ENCODE measurements at places on chromosomes 12 and 14.
A peak's percentile ranks its signal among the peaks of the same experiment; 100 is the strongest.

GRCh38 chr14:103288076-103288766 is 45.8 kb upstream of the EIF5 start:
- no peak for DNase-seq

- no peak for DNase-seq
These were observed 34.0 kb downstream of the KCNMB4 start for GRCh38 chr12:70400124-70400523.

DNA sequence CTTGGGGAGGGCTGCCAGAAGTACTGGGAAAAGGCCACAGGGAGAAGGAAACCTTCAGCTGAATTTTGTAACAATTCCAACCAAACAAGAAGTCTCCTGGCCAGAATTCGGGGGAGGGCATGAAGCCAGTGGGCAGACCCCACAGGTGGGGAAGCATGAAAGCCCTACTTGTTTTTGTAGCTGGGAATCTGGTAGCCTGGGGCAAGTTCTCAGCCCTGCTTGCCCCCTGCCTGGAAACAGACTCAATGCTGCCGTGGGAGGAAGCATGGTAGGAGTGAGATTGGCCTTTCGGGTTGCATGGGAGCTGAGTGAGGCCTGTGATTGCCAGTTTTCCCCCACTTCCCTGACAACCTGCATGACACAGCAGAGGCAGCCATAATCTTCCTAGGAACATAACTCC is 259.2 kb upstream of the RMST start:
- no peak for DNase-seq

DNA sequence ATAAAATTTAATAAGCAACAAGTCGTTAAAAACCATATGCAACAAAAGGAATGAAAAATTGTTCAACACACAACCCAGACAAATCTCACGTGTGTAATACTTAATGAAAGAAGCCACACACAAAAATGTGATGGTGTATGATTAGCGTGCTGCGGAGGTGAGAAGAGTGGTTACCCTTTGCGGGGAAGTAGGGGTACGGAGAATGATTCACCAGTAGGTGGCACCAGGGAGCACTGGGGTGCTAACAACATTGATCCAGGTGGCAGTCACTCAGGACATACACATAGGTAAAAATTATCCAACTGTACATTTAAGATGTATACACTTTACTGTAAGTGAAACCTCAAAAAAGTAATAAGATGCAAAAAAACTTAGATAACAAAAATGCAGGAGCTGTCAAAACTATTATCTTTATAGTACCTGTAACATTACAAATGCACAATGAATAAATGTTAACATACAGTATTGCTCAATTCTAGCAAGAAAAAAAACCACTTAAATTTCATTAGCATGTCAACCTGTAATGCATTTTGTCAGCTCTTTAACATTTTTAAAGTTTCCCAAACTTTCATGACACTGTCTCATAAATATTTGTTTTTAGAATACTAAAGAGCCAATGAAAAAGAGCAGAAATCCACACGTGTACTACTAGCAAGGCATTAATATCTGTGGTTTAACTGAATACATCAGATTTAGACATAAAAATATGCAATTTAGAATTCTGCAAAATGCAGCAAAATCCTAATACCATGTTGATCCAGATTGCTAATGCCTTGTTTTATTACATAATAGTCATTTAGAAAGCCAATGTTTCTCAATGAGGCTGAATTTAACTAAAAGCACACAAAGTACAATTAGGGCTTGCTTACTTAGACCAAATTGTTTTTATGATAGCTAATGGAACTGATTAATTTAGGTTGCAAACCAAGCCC is 46.7 kb downstream of the TMCC3 start:
- no peak for DNase-seq

GRCh38 chr12:72273851-72274351 is 1.7 kb downstream of the TRHDE start:
- no peak for DNase-seq

DNA sequence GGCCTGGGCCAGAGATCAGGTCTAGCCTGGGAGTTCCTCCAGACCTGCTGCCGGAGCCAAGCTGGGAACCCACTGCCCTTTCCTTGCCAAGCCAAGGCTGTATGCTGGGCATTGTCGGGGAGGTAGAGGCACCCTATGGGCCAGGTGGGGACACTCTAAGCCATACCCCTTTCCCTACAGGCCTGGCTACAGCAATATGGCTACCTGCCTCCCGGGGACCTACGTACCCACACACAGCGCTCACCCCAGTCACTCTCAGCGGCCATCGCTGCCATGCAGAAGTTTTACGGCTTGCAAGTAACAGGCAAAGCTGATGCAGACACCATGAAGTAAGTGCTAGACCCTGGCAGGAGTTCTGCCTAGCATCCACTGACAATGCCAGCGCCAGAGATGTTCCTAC is 4.9 kb downstream of the MMP14 start:
- no peak for DNase-seq

GRCh38 chr12:57127726-57128518 is at the start of gene LRP1:
TSS of gene LRP1 (plus strand) at chr12:57128483. CDS start at chr12:57128965, 482 bp downstream.
- DNase-seq, result peak; percentile 87

DNA sequence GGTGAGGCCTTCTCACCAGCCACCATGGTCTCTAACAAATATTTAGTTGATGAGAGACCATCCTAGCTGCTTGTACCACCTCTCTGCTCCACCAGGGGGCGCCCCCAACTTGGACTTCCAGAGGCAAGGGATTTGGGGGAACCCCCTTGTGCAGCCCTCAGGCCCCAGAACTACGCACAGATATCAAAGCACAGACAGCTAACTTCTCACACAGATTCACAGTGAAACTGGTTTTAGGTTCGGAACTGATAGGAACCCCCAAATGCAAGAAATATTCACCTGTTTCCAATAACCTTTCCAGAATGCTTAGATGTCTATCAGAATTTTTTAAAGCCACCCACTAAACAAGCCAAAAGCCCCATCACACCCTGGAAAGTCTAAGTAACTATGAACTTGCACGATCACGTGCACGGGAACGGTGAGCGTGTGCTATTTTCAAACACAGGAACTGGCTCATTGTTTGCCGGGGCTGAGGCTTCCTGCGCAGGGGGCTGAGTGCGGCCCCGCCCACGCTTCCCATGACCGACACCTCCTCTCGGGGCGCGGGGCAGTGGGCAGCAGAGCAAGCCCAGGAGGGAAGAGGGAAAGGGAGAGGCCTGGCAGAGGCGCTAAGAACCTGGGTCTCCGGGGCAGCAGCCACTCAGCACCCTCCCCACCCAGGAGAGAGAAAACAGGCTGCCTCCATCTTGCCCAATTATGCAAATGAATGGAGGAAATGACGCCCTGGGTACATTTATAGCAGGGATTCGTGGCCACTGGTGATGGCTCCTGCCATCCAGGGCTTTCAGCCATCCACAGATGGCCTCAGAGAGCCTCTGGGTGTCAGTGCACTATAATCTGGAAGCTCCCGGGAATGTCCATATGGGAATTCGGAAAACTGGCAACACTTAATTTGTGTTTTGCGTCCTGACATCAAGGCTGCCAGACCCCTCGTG is 79.4 kb upstream of the GPR68 start:
- peak; percentile 46 for DNase-seq

GRCh38 chr12:79414252-79414651 is 276.5 kb downstream of the PAWR start:
- DNase-seq, result no peak

DNA sequence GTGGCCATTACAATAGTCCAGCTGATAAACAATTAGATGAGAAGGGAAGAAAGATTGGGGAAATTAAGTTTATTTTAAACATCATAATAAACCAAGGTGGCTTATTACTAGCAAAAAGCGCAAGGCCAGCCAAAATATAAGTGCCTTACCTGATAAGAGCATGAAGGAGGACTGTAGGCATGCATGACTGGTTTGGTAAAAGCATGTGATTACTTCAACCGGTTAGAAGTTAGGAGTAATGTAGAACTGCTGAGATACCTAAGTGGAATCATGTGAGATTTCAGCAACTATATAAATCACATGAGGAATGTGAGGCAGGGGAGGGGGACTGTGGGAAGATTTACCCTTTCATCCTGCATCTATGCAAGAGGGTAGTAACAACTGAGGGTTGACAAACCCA is 59.7 kb upstream of the CCDC196 start:
- no peak for DNase-seq

DNA sequence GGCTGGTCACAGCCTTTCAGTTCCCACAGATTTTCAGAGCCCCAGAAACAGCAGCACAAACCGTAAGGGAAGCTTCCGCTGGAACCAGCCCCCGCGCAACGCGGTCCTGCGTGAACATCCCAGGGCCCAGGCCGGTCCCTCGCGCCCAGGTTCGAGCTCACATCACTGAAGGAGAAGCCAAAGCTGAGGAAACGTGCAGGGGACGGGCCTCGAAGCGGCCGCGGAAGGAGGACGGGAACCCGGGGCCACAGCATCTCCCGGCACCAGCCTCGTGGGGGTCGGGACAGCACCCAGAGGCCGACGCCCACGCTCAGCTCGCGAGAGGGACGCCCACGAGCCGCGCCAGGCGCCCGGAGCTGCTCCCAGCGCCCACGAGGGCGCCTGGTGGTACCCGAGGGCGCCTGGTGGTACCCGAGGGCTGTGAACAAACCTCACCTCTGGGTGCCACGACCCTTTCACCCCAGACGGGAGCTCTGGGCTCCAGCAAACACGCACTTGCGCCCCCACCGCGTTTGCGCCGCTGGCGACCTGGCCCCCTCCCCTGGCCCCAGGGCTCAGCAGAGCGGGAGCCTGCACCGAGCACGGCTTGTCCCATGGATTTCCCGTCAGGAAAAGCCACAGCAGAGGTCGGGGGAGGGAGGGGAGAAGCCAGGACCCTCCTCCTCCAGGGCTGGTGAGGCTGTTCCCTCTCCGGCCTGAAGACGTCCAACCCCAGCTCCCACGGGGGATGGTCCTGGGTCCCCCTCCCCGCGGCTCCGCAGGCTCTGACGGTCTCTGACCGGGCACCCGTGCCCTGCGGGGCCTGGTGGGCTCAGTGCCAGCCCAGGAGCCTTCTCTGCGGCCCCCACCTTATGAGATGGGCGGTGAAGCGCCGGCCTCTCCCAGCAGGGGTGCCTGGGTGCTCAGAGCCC is 6.9 kb downstream of the LRCOL1 start:
- no peak for DNase-seq

- DNase-seq, result no peak
These were observed 45.3 kb upstream of the MTERF2 start for GRCh38 chr12:107032266-107032665.

GRCh38 chr12:5882511-5883190 is 62.4 kb downstream of the ANO2 start:
- no peak for DNase-seq

DNA sequence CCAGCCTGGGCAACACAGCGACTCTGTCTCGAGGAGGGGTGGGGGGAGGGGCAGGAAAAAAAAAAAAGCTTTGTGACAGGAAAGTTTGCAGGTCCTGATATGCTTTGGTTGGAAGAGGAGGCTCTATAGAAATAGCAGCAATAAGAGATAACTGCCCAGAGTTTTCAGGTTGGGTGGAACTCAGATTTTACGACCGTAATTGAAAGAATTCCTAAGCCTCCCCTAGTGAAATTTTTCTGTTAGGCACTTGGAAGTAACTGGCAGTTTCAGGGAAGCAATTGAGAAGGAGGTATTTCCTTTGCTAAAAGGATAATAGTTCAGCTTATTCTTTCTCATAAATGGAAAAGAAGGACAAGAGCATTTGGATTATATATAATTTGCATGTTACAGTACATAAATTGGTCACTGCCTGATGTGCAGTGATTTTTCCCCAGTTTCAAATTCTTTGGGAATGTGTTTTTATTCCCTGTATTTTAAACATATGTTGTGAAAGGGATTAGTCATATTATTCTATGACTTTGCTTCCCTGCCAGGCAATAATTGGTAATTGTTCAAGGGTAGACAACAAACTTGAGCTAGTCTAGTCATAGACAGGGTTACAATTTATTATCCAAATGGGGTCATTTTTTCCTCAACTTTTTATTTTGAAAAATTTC is 452.8 kb downstream of the AEBP2 start:
- DNase-seq, result peak; percentile 73

DNA sequence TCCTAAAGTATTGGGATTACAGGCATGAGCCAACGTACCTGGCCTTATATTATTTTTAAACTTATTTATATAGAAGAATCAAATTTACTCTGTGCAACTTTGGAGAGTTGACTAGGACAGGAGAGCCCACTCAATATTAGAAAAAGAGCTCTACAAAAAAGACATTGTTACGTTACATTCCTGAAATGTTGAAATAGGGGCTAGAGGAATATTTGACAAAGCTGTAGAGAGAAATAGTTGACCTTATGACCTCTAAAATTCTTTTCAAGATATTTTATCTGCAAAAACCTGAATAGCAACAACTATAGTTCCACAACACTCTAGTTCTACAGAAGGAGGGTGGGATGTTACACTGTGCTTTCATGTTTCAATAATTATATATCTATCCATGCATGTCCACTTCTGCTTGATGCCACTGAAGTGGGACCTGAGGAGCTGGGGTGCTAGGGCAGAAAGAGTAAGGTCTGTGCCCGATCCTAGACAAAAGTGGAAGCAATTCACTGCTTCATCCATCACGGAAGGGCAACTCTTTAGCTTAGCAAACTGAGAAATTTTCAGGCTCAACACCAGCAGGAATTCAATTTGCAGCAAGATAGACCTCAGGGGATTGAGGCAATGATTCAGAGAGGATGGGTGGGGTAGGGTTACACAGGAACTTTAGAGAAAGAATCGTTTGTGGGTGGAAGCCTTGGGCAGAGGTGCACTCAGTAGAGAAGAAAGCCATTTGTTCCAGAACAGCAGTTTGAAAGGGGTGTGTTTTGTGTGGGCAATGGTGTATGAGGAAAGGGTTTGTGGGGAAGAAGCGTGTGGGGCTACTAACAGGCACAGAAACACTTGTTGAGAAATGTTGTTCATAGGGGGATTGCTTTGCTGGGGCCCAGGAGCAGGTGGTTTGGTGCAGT is 16.0 kb upstream of the RNASE10 start:
- peak; percentile 12 for DNase-seq

DNA sequence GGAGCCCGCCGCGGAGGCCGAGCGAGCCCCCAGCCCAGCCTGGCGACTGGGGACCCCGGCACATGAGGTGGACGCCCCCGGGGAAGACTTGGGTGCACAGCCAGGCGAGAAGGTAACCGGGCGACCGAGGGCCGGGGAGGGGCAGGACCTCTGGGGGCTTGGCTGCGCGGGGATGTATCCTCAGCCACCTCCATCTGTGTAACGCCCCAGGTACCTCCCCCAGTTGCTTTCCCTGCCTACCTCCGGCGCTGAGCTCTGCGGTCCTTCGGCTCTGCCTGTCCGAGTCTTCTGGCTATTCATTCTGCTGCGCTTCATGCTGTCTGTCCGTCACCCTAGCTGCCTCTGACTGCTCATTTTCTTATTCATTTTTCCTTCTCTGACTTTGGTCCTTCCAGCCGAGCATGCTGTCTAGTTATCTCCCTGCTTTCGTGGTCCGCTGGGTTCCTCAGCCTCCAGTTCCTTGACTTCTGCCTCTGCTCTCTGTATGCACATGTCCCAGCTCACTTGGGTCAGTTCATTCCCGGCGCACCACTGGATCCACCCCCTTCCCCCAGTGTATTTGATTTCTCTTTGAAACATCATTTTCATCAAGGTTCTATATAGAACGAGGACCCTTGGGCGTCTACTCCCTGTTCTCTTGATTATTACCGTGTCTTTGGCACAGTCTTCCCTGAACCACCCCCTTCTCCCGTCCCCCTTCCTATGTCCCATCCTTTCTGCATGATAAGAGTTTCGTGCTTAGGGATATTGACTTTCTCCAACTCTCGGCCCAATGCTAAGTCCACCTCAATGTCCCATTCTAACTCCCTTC is 612 bp downstream of the PHC1 start:
- peak; percentile 42 for DNase-seq

Data from fibroblast of skin of right biceps (primary cell).